ENCODE measurements at places on chromosomes 3 and 15.
A peak's percentile ranks its signal among the peaks of the same experiment; 100 is the strongest.

DNA sequence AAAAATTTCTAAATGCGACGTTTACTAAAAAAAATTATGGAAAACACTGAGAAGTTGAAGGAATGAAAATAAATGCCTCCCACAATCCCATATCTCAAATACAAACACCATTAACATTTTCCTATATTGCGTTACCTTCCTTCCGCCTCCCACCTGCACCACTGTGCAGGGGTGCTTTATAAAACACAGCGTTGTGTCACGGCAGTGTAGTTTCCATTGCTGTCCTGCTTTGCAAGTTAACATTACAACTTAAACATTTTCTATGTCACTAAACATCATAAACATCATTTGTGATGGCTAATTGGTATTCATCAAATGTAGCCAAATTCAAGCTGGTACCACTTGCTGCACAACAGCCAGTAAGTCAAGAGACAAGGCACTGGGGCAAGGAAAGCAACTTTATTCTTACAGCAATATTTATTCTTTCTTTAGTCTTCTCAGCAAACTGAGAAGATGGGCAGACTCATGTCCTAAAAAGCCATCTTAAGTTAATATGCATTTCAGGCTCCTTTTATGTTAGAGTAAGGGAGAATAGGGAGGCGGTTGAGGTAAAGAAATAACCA lies 12.3 kb upstream of the FETUB start:
- DNase-seq = no peak

DNA sequence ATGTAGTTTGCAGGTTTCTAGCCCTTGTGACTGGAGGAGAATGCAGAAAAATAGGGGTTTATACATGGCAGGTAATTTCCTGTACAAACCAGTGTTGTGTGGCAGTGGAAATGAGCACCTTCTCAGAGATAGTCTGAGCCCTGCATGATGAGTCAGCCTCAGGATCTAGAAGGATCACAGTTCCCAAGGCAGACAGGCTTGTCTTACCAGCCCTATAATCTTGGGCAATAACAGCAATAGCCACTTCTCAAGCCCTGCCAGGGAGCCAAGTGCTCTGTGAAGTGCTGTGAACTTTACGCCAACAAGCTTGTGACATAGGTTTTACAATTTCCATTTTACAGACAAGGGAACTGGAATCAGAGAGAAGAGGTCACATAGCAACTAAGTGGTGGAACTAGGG lies 89.4 kb downstream of the CD47 start:
- DNase-seq = peak; percentile 55

- DNase-seq = no peak
These were observed 12.9 kb downstream of the KLF13 start for GRCh38 chr15:31339558-31339895.

GRCh38 chr3:49454458-49454857 lies 15.6 kb upstream of the DAG1 start:
- no peak for DNase-seq

GRCh38 chr15:68427963-68428362 lies 4.0 kb downstream of the ITGA11 start:
- no peak for DNase-seq

- no peak for DNase-seq
These were observed 206.6 kb downstream of the GBE1 start for GRCh38 chr3:81554801-81555200.

DNA sequence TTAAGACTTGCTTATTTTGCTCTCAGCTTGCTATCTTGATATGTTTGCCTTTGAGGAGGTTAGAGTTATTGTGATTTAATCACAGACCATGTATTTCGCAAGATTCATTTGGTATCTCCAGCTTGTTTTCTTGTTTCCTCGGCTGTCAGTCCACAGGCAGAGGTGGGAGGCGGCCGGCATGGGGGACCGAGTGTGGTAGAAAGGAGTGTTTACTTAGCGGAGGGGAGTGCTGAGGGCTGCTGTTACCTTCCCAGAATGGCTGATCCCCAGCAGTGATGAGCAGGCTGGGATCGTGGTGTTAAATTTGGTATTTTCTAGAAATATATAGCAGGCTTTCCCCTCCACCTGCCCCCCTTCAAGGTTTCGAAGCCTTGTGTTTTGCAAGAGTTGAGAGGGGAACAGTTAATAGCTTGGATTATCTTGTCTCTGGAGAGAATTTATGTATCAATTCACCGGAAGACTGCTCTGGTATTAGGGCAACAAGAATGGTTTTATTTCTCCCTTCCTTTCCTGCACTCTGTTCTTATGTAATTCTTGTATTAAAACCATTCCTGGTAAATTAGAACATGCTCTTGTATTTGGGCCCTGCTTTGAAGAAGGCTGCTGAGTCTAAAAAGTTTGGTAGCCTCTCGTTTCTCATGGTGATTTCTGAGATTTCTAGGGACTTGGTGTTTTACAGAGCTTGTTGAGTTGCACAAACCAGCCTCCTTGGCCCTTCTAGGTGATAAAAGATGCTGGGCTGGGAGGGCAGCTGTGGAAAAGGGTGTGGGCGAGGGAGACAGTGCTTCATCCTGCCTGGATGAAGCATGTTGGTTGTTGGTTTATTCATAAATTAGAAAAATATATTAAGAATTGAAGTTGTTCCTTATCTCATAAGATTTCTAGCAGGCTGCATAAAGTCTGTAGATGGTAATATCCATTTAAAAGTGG lies 151.4 kb downstream of the IGF1R start:
- DNase-seq = peak; percentile 46

GRCh38 chr3:40985195-40985594 lies 214.1 kb upstream of the CTNNB1 start:
- DNase-seq = no peak

DNA sequence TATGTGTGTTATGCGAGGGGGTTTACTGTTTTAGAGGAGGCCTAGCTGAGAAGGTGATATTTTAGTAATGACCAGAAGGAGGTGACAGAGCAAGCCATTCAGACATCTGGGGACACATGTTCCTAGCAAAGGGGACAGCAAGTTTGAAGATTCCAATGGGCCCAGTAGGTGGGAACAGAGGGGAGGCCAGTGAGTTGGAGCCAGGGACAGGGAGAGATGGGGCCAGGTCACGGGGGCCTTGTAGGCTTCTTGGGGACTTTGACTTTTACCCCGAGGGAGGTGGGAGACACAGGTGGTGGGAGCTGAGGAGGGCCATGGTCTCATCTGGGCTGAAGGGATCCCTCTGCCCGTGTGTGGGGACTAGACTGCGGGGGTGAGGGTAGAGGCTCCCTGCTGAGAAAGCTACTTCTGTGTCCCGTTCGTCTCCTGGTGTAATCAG lies 72.5 kb downstream of the MGLL start:
- no peak for DNase-seq

GRCh38 chr3:43036621-43037423 lies 57.7 kb downstream of the GASK1A start:
- DNase-seq = no peak

DNA sequence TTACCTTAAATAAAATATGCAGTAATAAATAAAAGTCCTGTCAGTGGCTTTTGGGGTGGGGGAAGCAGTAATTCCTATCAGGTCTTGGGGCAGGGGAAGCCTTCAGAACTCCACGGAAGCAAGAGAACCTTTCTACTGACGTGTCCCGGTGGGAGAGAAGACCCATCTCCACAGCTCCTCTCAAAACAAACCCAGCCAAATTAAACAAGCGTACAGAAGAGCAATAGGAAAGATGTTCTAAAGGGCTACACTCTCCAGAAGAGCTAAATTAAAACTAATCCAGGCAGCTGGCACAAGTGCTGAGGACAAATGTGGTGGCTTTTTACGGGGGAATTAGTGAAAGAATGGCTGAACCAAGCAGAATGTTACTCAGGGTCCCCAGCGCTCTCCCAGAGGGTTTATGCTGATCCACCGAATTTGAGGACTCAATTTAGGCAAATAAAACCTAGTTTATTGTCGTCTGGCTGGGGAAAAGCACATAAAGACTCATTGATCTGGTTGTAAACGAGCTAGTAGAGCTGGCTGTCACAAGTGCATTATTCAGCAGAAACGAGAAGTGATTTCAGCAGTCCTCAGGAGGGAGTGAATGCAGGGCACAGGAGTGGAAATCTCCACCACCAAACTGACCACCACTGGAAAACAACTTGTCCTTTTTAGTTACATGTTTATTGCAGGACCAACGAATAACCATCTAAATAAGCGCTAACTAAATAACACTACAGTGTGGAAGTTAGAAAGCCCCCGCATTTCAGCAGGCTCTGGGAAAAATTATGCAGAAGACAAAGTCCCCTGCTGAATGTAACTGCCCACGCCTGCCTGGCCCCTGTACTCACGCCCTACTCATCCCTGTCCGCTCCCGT lies 13.5 kb downstream of the BFSP2 start:
- DNase-seq = peak; percentile 29

DNA sequence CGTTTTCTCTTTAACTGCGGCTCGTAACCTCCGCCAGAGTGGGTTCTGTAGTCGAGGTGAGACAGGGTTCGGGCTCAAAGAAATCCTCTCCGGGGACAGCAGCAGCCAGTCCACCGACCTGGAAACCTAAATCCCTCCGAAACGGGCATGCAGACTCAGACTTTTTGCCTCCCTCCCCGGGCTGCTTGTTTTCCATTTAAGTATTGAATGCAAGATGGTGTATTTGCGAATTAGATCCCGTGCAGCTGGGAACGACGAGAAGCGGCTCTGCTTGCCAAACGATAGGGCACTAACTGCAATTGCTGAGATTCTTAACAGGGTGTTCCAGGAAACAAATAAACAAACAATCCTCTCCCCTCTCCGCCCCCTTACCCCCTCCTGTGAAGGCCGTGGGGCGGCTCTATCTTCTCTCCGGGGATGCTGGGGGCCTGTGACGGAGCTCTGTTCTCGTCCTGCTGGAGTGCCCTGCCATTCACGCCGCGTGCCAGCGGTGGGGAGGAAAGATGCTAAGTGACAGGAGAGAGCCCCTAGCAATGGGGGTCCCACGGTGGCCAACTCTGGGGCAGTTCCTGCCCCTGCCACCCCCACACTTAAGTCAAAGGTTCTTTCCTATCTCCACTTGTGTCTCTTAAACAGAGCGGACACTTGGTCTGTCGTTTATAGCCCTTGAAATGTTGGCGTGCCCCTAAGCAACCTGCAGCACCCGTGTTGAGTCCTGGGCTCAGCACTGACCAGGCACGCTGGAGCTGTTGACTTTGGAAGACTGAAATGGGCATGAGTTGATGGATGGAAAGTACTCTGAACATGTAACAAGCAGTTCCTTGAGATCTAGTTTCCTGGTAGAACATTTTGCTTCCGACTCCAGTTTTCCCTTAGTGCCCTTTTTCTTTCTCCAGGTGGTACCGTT lies 1.3 kb upstream of the ETV5 start:
- DNase-seq = peak; percentile 36

DNA sequence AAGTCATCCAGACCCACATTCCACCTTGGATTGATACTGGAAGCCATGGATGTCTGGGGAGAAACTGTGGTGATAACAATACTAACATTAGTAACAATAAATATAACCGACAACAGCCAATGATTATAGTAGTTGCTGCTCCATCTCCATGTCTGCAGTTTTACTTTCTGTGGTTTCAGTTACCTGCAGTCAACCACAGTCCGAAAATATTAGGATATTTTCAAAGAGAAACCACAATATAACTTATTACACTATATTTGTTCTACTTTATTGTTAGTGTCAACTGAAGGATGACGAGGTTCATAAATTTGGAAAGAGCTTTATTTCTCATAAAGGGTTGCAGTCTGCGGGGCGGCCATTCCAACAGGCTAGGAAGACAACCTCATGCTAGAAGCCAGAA lies 2.6 kb upstream of the NSMCE3 start:
- no peak for DNase-seq

DNA sequence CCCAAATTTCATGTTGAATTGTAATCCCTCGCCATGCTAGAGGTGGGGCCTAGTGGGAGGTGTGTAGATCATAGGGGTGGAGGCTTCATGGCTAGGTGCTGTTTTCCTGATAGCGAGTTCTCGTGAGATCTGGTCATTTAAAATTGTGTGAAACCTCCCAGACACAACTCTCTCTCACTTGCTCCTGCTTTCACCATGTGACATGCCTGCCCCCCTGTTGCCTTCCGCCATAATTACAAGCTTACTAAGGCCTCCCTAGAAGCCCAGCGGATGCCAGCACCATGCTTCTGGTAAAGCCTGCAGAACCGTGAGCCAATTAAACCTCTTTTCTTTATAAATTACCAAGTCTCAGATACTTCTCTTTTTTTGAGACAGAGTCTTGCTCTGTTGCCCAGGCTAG lies 36.0 kb downstream of the CCDC54 start:
- no peak for DNase-seq

DNA sequence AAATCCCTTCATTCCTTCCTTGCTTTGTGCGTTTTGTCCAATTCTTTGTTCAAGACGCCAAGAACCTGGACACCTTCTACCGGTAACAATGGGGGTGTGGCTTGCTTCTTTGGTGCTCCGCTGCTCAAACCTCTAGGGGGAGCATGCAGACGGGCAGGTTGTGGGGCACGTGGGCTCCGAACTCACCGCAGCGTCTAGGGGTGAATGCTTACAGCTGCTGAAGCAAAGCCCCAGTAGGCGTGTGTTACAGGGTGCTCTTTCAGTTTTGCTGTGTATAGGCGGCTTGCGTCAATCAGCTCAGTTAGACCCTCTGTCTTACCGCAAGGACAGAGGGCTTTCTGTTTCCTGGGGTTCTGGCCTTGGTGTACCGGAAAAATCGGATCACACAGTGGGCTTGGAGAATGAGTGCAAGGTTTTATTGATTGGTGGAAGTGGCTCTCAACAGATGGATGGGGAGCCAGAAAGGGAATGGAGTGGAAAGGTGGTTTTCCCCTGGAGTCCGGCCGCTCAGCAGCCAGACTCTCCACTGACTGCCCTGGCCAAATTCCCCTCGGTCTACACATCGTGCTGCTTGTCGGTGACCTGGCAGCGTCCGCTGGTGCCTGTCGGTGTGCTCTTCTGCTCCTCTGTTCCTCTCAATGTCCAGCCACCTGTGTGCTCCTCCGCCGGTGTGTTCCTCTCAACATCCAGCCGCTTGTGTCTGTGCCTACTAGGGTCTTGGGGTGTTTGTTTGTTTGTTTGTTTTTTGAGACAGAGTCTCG lies 1.2 kb upstream of the LRRC34 start:
- DNase-seq = no peak

DNA sequence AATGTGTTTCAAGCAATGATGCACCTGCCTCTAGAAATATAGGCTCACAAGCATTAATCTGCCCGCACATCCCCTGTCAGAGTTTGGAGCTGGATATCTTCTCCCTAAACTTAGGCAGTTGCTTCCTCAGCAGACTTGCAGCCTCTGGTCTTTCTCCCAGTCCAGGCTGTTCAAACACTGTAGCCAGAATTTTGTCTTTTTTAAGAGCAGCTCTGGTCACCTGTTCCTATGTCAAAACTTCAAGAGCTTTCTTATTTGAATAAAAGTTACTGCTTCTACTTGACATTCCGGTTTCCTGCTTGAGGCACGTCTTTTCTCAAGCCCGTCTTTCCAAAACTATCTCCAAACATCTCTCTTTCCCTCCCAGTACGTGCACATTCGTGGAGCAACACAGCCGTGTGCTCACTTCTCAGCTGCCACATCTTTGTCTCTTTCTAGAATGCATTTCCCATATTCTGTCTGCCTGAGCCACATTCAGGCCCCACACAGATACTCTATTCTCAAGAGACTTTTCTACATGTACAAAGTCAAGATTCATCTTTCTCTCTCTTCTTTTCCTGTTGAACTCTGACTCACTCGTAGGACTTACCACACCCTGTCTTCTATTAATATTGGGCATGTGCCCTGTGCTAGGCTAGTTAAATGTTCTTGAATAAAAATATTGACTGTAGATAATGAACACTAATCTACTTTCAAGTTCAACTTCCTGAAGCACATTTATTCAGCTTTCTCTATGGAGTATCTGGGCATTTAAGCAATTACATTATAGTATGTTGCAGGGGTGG lies 307.7 kb upstream of the SOX2 start:
- DNase-seq = no peak

GRCh38 chr15:86871964-86872363 lies 792.3 kb downstream of the AGBL1 start:
- DNase-seq = no peak

- no peak for DNase-seq
These were observed 32.7 kb downstream of the EFHB start for GRCh38 chr3:19901337-19901736.

- DNase-seq = no peak
These were observed 58.3 kb downstream of the CDC25A start for GRCh38 chr3:48129921-48130320.
